Hematopoietic multipotent progenitor cell treated with erythropoietin and hydrocortisone succinate and interleukin-3 and kit ligand, for 6 days (in vitro differentiated cells): ENCODE measurements at places on chromosomes 11 and 22.

GRCh38 chr11:10762185-10762584, 11.1 kb downstream of the CTR9 start:
- DNase-seq: no peak

GRCh38 chr11:87081358-87081757, 43.6 kb downstream of the TMEM135 start:
- peak; percentile 19 for DNase-seq

DNA sequence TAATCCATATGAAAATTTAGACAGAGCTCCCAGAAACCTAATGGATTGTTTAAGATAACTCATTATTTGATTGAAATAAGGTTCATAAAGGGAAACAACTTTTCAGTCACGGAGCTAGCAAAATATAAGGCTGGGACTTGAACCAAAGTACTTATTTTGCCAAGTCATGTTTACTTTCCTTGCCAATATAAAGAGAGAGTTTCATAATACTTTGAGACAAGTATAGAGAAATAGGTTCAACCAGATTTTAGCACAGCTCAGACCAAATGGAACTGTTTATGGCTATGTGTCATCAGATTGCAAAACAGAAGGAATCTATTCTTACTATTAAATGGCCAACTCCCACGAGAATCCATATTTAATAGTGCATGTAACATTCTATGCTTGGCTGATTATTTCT, 1517.5 kb upstream of the TENM4 start:
- no peak for DNase-seq

DNA sequence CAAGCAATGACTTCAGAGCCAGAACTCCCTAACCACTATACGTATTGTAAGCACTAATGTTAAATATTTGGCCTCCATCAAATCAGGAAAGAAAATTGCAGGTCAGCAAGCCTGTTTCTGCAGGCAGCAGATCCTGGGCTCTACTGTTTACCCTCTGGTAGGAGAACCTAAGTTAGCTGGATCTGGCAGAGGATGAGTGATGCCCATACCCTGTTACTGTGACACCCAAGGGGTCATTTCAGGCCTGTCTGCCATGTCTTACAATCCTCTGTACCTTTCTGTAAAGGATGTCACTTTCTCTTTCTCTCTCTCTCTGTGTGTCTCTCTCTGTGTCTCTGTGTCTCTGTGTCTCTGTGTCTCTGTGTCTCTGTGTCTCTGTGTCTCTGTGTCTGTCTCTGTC, 106.9 kb downstream of the CSNK2A3 start:
- DNase-seq: no peak

DNA sequence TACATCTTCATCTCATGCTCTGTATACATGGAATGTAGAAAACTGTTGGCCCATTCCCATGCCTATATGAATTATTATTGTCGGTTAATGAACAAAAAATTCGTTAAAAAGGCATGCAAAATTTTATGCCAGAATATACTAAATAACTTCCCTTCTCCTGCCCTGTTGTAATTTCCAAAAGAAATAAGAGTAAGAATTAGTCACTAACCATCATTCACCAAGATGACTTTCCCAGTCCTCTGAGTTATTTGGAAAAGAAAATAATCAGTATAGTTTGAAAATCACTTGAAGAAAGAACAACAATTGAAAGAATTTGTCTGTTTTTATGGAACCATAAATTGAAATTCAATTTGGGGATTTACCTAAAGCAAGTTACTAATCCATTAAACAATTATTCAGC, 1149.1 kb upstream of the RAG2 start:
- no peak for DNase-seq

DNA sequence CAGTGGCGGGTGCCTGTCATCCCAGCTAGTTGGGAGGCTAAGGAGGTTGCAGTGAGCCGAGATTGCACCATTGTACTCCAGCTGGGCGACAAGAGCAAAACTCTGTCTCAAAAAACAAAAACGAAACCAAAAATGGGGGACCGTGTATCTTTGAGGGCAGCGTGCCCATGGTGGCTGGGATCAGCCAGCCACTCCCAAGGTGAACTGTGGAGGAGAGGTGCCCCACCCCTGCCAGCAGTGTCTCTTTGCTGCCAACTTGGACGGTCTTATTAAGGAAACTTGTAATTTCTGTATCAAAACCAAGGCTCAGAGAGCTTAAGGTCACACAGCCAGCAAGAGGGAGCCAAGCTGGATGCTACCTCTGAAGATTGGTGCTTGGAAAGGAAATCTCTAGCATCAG, 147.7 kb downstream of the CACNA1I start:
- DNase-seq: peak; percentile 33

DNA sequence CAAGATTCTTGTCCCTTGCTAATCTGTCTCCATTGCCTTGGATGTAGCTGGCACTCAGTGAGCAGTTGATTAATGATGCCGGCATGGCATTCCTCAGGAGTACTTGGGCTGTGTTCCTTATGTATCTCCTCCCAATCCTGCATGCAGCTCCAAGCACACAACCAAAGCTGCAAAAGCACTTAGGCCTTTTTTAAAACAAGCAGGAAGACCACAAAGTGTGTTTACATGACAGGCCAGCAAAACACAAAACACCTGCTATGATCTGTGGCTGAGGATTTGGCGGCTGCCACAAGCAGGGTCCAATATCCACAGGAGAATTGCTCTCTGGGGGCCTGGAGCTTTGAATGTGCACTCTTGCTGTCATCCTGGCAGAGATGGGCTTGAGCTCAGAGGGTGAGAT, 8.9 kb downstream of the ABTB2 start:
- no peak for DNase-seq

DNA sequence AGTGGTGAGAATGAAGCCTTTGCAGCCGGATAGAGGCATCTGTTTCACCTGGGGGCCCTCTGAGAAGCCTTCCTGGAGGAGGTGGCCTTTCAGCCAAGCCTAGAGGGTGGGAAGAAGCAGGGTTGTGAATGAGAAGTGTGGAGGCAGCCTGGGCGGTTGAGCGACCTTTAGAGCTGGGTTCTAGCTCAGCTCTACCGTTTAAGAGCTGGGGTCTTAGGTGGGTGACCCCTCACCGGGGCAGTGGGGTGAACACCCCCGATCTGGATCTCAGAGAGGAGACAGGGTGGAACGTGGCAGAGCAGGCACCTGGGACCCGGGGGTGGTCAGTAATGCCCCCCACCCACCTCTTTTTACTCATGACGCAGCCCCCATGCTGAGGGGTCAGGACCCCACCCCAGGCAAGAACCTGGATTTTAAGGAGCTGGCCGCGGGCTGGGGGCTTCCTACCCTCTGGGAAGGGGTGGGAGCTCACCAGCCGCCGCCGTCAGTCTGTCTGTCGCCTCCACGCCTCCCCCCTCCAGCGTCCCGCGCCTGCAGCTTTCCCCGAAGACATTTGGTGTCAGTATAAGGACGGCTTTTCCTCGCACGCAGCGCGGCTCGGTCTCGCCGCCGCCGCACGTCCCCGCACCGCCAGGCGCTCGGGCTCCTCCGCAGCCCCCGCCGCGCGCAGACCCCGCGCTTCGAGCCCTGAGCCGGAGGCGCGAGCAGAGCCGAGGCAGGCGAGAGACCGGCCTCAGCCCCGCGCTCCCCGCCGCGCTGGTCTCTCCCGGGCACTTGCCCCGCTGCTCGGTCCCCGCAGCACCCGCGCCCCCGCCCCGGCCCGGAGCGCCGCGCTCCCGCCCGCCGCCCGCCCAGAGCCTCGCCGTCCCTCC, 13.3 kb upstream of the CACNA1I start:
- DNase-seq: peak; percentile 57

DNA sequence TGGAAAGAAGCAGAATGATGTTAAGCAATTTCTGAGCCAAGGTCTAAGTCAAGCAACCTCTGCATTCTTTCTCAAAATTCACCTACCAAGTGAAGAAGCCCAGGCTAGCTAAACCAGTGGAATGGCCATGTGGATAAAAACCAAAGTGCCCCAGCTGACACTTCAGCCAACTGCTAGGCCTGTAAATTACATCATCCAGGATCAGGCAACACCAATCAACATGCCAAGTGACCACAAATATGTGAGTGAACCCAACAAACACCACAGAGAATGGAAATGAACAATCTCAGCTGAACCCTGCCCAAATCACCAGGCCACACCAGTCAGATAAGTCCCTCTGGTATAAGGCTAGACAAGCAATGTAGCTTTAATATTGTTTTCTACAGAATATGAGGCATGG, 25.1 kb upstream of the FJX1 start:
- no peak for DNase-seq

- no peak for DNase-seq
Measured at GRCh38 chr22:43092085-43092484, 2.9 kb upstream of the TTLL1 start.

DNA sequence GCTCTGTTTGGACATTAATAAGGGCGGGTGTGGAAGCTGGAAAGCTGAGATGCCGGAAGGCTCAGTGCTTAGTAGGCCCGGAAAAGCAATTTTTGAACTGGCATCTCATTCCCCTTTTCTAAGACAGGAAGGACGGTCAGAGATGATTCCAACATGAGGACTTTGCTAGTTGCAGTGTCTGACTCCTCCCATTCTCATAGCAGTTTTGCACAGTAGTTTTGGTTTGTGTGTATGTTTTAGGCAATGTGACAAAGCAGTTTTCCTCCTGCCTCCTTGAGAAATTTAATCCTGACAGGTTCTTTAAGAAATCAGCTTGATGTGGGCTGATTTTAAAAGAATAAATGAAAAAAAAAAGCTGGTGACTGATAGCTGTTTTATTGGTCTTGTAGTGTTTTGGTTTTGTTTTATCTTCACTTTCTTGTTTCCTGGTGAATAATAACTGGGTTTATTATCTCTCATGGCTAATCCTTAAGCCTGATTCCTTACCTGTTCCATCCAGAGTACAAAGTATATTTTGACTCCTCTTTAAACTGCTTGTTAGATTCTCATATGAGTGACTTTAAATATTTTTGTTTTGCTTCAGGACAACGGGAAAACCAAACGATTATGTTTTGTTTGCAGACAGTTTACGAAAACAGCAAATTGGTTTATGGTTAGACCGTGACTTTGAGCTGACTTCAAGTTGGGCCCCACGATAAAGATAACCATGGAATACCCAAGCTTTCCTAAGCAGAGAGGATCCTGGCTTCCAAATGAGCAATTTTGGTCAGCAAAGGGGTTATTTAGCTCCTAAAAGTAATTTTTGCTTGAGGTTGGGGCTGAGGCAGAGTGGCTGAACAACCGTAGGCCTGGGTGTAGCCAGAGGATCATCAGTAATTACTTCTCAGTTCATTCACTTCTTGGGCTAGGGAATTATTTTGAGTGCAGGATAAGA, 3.4 kb downstream of the PTPRJ start:
- DNase-seq: no peak

GRCh38 chr11:9657531-9657930, 6.3 kb upstream of the SWAP70 start:
- no peak for DNase-seq

DNA sequence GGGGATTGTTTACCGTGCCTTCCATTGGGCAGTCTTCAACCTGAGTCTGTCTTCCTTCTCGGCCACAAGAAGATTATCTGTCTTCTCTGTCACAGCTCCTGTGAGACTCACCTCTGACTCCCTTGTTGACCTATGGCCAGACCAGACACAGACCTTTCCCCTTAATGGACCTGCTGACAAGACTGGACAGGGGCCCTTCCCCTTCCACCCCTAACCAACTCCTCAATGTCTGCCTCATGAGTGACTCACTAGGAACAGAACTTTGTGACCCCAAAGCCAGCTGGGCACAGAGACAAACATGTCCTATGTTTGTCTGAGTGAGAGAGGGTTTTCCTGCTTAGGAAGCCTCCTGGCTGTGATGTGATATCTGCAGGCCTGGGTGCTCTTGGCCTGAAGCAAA, 405.0 kb downstream of the BRD1 start:
- no peak for DNase-seq

DNA sequence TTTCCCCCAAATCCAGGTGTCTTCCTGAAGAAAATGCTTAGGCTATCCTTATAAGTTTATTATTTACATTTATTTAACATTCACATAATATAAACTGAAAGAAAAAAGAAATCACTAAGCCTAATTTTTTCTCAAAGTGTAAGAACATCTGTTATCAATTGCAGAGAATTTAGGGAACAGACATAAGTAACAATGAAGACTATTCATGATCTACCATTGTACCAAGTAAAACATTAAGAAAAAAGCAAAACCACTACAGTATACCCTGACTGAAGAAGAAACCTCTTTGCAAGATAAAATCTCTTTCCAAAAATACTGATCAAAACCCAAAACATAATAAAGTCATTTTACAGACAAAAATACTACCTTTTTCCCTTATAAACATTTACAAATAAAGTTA, 60.5 kb downstream of the NUP98 start:
- DNase-seq: no peak

DNA sequence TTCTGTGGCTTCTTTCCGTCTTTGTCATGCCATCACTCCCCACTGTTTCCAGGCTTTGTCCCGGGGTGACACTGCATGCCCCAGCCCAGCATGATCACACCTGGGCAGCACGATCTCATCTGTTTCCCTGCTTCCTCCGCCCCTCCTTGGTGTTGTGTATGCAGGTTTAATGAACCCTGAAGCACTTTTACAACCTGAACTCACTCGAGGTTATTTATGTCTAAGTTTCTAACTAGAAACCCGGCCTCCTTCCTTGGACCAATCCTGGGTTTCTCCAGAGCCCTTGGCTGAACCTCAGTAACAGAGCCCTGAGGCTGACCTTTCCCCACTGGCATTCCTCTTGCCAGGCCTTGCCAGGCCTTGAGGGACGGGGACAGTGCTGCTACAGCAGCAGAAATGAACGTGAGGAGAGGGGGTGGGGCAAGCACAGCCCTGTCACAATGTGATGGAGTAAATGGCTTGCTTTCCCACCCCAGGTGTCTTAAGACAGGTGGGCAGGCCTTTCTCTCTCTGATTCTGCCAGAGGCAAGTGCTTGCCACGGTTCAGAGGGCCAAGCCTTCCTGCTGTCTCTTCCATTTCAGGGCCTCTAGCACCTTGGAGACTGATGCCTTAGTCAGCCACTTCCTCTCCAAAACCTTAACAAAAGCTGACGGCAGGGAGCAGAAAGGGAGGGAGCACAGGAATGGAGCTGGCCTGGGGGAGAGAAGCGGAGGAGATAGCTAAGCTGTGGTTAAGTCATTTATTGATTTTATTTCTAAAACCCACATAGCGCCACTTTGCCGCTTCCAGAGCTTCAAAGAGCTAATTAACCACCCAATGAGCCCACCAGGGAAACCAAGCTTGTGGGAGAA, 3.1 kb upstream of the PYGM start:
- no peak for DNase-seq
